ENCODE measurements at places on chromosomes 7 and 10.

DNA sequence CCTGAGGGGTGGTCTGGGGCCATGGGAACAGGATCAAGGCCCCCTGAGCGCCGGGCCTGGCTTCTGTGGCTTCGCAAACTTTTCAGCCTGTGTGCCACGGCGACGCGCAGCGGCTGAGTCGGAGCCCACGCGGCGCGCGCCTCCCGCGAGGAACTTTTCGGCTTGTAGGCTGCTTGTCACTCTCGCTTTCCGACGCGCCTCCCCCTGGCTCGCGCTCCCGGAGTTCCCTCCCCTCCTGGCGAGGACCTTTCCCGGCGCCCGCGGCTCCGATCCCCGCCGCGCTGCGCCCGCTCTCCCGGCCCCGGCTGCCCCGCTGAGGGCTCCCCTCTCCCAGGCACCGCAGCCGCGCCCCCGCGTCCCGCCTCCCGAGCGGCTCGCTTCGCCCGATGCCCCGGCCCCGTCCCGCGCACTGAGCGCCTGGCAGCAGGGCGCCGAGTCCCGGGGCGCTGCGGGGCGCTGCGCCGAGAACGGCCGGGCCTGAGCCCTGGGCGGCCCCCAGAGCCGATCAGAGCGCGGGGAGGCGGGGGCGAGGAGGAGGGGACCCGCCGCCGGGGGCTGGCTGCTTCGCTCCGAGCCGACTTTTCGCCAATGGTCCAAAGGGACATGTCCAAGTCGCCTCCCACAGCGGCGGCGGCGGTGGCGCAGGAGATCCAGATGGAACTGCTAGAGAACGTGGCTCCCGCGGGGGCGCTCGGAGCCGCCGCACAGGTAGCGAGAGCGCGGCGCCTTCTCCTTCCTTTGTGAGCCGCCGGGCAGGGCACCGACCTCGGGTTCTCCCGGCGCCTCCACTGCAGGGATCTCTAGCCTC lies at the start of gene CACNB2:
Gene CACNB2, plus strand, starts transcription at position 276 of the 808 bp plus-strand sequence.
- no peak for DNase-seq

DNA sequence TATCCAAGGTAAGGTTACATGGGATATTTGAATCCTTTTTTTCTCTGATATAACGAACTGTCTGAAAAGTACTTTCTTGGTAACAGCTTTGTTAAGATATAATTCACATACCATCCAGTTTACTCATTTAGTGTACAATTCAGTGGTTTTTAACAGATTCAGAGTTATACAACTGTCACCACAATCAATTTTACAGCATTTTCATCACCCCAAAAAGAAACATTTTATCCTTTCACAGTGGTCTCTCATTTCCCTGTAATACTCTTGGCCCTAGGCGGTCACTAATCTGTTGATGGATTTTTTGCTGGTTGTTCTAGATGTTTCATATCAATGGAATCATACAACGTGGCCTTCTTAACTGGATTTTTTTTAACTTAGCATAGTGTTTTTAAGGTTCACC lies 91.6 kb downstream of the GLCCI1 start:
- no peak for DNase-seq

GRCh38 chr7:116554436-116554835 lies 29.6 kb downstream of the CAV1 start:
- DNase-seq = no peak

DNA sequence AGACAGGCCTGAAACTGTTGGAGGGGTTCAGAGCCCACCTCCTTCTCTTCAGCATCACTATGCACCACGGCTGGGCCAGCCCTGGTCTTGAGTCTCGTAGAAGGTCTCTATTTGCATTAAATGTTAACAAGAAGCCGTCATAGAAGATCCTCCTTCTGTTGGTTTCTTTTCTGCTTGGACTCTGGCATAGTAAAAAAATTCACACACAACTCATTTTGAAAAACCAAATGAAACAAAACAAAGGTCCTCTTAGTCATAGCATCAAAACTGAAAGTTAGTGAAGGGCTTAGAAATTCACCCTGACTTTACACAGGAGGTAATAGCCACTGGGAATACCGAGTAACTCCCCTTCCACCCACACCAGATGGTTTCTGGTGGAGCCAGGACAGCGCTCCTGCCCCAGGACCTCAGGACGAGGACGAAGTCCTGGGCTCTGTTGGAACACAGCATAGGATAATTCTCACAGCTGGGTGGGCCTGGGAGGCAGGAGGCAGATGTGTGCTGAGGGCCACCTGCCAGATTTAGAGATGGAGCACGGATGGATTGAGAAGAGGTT lies 248.4 kb upstream of the KLF6 start:
- DNase-seq = peak; percentile 17

DNA sequence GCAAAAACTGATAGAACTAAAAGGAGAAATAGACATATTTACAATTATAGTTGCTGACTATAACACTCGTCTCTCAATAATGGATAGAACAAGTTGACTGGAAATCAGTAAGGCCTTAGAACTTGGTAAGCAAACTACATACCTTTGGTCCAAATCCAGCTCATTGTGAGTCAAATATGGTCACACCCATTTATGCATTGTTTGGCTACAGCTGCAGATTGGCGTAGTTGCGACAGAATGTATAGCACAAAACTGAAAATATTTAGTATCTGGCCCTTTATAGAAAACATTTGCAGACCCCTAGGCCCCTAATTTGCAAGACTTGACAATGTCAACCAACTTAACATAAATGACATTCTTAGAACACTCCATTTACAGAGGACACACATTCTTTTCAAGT lies 103.6 kb upstream of the EGR2 start:
- DNase-seq = no peak

DNA sequence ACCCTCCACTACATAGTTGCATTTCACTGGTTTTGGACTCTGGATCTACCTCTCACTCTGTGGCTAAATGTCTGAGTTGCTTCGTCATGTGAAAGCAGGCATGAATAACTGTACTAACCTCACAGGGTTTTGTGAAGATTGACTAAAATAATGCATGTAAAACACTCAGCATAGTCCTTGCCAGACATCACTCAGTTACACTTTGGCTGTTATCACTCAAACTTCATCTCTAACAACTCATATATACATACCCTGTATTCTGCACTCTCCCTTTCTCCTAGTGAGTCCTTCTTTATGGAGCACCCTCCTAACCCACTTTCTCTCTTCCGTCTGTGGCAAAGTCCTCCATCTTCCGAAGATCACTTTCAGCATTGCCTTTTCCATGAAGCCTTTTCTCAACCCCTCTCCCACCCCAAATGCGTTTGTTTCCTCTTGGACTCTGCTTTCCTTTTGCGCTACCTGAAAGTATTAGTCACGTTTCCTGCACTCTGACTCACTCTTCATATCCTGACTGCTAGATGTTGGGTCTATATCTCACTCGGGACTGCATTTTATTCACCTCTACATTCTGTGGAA lies 72.6 kb downstream of the OSBPL3 start:
- peak; percentile 57 for DNase-seq

DNA sequence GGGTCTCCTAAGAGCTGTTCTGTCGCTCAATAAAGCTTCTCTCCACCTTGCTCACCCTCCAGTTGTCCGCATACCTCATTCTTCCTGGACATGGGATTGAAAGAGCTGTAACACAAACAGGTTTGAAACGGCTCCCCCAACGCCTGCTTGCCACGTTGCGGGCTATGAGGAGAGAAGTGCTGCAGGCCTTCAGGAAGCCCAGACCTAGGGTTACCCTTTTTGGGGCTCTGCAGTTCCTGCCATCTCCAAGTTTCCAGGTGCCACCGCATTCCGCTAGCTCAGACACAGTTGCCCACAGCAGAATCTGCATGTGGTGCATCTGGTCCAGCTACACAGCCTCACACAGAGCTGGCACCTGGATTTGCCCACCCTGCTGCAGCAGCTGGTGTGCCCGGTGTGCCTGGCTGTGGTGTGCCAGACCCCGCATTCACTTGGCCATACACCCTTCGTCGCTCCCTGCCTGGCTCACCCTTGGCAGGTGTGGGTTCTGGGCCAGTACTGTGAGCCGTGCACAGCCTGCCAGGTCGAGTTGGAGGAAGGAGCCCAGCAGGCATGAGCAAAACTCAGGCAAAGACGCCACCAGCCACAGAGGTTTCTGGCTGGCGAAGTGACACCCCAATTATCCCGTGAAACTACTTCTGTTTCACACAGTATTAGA lies 253.2 kb upstream of the SEMA3A start:
- DNase-seq = no peak

DNA sequence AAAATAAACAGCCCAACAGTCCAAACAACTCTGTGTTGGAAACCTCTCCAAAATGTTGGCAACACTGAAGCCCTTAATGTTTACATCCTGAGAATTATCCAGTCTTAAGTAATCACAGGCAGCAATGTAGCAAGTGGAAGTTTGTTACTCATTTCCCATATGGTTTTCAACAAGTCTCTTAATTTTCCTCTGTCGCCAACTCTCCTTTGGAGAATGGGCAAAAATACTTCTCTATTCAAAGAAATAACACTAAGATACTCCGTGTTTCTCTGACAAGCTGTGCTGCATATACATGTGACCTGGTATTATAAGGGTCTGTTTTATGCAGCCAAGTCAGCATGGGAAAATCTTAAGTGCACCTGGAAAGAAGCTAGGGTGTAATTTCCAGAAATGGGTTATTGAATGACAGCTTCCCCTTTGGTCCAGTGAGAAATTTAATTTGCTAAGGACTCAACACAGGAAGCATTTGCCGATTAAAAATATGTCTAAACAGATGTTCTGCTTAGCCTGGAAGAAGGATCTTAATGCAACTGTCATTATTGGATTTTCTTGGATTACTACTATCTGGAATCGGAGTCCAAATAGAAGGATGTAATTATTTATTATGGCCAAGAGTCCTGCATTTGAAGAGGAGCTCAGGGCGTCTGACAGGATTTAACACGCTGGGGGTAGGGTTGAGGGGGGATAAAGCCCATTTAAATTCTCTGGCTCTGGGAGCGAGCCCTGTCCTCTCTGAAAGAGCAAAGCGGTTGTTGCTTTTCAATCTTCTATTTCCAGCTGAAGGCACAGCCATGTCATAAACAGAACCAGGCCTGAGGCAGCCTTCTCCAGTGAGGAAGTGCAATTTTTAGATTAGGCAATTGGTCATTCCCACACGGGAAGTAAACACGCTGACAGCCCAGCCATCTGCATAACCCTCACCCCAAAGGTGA lies 73.1 kb downstream of the TLL2 start:
- DNase-seq = no peak

DNA sequence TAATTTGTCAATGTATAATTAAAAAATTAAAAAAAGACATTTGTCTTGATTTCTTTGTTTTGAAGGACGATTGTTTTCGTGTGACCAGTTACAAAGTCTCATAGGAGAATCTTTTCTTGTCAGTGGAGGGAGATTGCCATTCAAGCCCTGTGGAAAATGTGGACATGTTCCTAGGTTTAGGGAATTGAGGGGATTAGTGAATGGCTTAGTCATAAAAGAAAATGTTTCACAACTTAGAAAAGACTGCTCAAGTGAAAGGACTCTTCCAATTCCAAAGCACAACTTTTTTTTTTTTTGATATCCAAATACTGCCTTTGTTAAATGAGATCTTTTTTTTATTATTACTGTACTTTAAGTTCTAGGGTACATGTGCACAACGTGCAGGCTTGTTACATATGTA lies 140.7 kb upstream of the HABP2 start:
- no peak for DNase-seq

- DNase-seq = peak; percentile 65
Measured at GRCh38 chr7:106717955-106718871, 57.3 kb upstream of the CCDC71L start.

- no peak for DNase-seq
Measured at GRCh38 chr10:95178797-95179196, 15.2 kb upstream of the ACSM6 start.

- no peak for DNase-seq
Measured at GRCh38 chr7:99780588-99780987, 3.4 kb downstream of the CYP3A4 start.

All from CD4-positive, alpha-beta T cell treated with Interferon alpha-2 for 1 hour (primary cell).